ENCODE measurements at places on chromosomes 1 and 21. TPM values are rescaled to one million over a fixed set of nuclear protein-coding genes. Genes with fewer than 3 reads are reported as not detected.
A peak's percentile ranks its signal among the peaks of the same experiment; 100 is the strongest.

DNA sequence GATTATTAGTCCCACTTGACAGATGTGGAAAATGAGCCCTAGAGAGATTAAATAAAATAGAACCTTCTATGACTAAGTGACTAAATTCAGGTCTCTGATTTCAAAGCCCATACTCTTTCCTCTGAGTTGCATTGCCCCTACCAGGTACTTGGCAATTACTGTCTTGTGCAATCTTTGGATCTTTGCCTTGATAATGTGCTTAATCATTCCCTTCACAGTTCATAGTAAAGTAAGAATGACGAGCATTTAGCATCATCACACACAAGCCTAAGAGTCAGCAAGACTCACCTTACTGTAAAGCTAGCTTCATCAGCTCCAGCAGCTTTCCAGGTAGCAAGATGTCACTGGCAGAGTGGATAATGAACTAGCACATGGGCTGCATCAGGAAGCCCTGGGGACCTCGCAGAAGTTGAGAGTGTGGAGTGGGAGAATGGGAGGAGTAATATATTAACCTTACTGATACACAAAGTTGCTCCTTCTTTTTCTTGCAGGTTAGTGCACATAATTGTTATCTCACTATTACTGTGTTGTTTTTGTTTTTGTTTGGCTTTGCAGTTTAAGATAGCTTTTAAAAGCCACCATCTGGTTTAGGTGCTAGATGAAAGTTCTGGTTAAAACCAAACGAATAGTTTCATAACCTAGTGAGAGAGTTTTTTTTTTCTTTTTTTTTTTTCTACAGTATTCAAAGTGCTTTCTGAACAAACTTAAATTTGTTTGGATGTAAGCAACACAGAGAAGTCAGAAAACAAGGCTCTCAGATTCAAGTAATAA, 71.8 kb downstream of the PBX1 start:
- no peak for DNase-seq

GRCh38 chr1:89405275-89405929, 41.5 kb downstream of the GBP6 start:
- DNase-seq: no peak

Gene FNDC10
- total RNA-seq: 0.18 TPM

- DNase-seq: no peak
These were observed 34.1 kb upstream of the PRSS38 start for GRCh38 chr1:227781314-227781930.

GRCh38 chr1:84785271-84786036, 95.2 kb upstream of the SSX2IP start:
- DNase-seq: no peak

- peak; percentile 69 for DNase-seq
These were observed 79.1 kb downstream of the NDUFS5 start for GRCh38 chr1:39105061-39105840.

GRCh38 chr1:163085904-163086268, 16.7 kb downstream of the RGS4 start:
- DNase-seq: no peak

GRCh38 chr1:172155766-172156165, 264.7 kb upstream of the C1orf105 start:
- no peak for DNase-seq

Gene C8A
- not detected for total RNA-seq

DNA sequence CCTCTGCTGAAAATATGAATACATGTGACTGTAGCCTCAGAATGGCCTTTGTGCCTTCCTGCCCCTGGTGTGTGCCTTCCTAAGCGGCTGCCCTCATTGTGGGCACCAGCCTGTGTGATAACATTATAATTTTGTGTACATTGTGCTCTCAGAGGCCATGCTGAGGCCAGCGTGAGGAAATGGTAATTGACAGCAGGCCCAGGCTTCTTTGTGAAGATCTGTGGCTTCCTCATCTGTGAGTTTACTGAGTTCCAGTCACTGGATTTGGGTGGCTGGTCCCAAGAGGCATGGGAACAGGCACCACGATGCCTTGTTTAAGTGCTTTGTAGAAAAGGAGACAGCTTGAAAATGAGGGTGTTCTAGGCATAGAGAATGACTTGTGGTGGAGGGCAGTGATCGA, 389.3 kb downstream of the OMA1 start:
- no peak for DNase-seq

GRCh38 chr1:72485801-72486200, 203.5 kb upstream of the NEGR1 start:
- no peak for DNase-seq

Gene LCE1A
- total RNA-seq: not detected

- DNase-seq: no peak
These were observed 24.9 kb downstream of the CFAP126 start for GRCh38 chr1:161342821-161343220.

All from activated naive CD4-positive, alpha-beta T cell treated with anti-CD3 and anti-CD28 coated beads, Interleukin-2, amount 50 U/mL, for 72 hours (primary cell).